Activated CD8-positive, alpha-beta T cell treated with anti-CD3 and anti-CD28 coated beads, Interleukin-2, amount 10 ng/mL, durations not matched to agents 7 days and 5 days (primary cell): ENCODE measurements at places on chromosomes 6 and 20. TPM values are rescaled to one million over a fixed set of nuclear protein-coding genes. Genes with fewer than 3 reads are reported as not detected.
A peak's percentile ranks its signal among the peaks of the same experiment; 100 is the strongest.

LPA gene
- not detected for total RNA-seq

CDKAL1 gene
- total RNA-seq: 24.3 TPM

BYSL gene
- 39.4 TPM for total RNA-seq

FBXO30 gene
- 4.1 TPM for total RNA-seq

SIRPD gene
- 0.23 TPM for total RNA-seq

SYCP2 gene
- 6.6 TPM for total RNA-seq

GABRR1 gene
- not detected for total RNA-seq

CPNE5 gene
- total RNA-seq: 1.4 TPM

DEFB126 gene
- not detected for total RNA-seq

TFAP2C gene
- total RNA-seq: not detected

SNX21 gene
- total RNA-seq: 1.7 TPM

- DNase-seq: no peak
Measured at GRCh38 chr20:3771552-3772058, 4.1 kb upstream of the ADISSP start.

GRCh38 chr20:25220021-25220730, 24.7 kb downstream of the ENTPD6 start:
- DNase-seq: no peak

DNA sequence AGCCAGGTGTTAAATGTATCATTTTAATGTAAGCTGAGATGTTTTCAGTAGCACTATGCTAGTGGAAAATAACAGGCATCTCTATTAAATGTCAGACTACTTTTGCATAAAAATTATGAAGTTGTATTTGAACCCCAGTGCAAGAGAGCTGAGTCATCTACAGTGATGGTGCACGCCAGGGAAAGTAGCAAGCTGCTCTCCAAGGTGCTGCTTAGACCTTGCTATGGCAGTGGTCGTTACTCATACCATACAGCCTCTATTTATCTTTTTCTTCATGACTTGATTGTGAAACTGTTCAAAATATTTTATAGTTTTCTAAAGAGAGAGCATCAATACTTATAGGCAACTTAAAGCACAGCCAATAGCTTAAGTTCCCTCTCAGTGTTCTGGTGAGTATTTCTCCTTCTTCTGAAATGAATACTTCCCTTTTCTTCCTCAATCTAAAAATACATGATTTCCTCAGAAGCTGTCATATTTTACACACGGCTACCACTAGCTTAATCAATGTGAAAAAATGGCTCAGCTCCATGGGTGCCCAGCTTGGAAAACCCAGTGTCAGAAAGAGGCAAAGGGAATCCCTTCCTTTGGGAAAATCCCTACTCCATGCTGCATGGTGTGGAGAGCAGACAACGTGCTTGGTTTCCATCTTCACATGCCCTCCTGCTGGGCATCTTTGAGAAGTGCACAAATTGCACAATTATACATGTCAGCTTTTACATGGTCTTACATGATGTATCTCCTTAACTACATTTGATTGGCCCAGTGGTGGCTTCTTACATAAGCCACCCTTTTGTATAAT, 105.6 kb downstream of the ELOVL4 start:
- no peak for DNase-seq

DNA sequence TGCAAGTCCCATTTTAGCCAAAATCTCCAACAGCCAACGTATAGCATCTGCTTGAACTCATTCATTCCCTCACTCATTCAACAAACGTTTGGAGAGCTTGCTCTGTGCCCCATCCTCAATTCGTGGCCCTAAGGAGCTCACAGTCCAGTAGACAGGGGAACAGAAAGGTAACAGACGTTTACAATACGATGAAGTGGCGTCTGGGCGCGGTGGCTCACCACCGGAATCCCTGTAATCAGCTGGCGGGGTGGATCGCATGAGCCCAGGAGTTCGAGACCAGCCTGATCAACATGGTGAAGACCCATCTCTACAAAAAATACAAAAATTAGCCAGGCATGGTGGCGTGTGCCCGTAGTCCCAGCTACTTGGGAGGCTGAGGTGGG, 790 bp upstream of the E2F1 start:
- no peak for DNase-seq

- no peak for DNase-seq
Measured at GRCh38 chr6:107321793-107322192, 137.6 kb downstream of the PDSS2 start.

DNA sequence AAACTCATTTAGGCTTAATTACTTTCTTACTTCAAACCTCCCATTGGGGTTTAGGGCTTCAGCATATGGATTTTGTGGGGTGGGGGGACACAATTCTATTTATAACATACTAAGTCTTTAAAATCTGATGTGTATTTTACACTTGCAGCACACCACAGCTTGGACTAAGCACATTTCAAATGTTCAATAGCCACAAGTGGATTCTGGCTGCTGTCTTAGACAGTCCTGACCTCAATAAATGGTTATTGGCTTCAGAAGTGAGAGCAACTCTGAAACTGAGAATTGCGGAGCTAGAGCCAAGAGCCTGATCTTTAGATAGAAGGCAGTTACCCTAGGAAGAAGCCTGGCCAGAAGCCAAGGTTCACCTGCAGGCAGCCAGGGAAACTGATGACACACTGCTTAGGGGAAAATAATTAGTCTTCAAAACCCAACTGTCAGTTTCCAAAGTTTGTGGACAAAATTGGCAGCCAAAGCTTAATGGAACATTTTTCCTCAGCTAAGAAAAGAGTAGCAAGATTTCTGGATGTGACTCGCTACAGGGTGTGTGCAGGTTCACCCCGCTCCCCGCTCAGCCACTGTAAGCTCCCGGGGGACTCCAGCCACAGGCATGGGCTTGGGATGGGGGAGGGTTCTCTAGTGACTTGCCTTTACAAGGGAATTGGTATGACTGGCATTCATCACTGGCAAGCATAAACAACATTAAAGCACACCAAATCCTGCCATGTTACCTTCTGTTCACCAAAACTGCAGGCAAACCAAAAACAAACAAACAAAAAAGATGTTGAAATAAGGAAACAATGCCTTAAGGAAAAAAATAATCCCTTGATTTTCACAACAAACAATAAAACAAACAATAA, 219.8 kb downstream of the TFAP2A start:
- no peak for DNase-seq

- DNase-seq: no peak
Measured at GRCh38 chr6:152651986-152652385, 14.8 kb upstream of the SYNE1 start.

DNA sequence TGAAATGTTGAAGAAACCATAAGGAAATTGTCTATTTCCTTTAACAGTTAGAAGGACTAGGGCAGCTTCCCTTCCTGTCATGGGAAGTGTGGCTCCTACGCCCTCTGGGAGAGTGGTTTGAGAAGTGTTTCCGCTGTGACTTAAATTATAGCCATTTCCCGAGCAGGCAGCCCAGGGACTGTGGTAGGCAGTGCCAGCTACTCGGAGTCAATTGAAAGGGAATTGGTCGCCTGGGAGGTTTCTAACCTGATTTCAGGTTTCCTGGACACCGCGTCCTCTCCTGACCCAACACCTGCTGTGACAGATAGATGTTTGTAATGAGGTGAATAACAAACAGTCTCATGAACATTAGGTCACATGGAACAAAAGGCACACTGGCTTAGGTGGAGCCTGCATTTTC, 256.1 kb upstream of the PLCB4 start:
- no peak for DNase-seq

- no peak for DNase-seq
Measured at GRCh38 chr6:100719883-100720682, 161.0 kb downstream of the ASCC3 start.

DNA sequence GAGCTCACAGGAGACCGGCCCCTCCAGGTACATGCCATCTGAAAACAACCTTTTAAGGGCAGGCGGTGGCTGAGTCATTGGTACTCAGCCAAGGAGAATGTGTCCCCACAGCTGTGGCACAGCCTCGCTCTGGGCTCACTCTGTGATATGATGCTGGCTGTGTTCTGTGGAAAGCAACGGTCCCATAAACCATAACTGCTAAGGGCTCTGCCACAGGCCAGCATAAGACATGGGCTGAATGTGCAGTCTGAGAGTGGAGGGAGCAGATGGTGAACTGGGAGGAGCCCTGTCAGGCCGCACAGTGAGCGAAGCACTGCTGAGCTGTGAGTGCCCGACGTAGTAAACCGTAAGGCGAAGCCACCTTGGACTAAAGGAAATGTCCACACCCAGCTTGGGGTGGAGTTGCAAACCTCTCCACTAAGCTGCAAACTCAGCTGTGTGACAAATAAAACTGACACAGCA, 375.8 kb downstream of the THBS2 start:
- no peak for DNase-seq

GRCh38 chr6:107679457-107679856, 144.7 kb downstream of the SCML4 start:
- DNase-seq: no peak

DNA sequence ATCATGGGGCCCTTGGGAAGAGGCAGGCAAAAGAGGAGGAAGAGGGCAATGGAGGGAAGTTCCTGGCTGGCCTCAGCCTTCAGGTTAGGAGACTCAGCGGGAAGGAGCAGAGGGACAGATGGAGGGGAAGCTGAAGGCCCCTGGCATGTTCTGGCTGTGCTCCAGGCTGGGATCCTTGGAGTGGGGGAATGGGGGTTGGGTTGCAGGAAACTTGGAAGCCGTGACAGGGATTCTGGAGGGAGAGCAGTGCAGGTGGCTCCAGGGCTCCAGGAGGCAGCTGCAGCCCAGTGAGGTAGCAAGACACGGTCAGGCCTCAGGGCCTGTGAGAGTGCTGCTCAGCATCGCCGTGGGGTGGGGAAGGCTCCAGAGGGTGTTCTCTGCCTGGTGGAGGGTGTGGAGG, 64.6 kb upstream of the SCP2D1 start:
- no peak for DNase-seq

DNA sequence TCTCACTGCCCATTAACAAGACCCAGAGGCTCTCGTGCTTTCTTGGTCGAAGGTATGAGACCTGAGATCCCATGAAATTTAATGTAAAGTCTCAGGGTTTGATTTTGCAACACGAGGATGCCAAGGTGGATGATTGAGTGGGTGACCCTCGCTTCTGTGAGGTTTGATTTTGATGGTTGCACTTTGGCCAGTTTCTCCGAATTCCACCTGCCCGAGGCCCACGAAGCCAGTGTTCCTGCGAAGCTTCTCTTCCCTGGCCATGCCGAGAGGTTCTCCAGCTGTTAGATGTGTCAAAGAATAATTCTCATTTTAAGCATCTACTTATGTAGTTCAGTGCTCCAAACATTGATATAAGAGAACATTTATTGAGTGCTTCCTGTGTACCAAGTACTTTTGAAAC, at the start of gene KIF25:
Gene KIF25 (plus strand): TSS at position 30 of the 400 bp plus-strand sequence. CDS start 31,915 bp downstream, outside the sequence.
- DNase-seq: peak; percentile 7

GRCh38 chr6:17988422-17988944, 1.0 kb upstream of the KIF13A start:
- no peak for DNase-seq

GRCh38 chr20:57008217-57008616, 258.2 kb downstream of the BMP7 start:
- no peak for DNase-seq

DNA sequence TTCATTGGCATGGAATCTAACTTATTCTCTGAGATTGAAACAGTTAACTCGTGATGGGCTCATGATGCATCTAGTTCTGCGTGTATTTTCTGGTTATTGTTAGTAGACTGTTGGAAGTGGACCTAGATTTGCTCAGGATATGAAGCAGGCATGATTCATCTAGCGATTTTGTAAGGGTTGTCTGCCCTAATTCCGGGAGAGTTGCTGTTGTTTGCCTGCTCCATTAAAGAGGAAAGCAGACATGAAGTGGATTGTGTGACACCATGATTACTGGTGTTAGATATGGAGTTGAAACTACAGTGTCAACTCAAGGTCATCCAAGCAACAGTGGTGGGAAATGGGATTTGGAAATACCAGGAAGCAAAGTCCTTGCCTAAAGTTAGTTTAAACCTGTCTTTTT, 41.0 kb downstream of the SOX4 start:
- DNase-seq: no peak

DNA sequence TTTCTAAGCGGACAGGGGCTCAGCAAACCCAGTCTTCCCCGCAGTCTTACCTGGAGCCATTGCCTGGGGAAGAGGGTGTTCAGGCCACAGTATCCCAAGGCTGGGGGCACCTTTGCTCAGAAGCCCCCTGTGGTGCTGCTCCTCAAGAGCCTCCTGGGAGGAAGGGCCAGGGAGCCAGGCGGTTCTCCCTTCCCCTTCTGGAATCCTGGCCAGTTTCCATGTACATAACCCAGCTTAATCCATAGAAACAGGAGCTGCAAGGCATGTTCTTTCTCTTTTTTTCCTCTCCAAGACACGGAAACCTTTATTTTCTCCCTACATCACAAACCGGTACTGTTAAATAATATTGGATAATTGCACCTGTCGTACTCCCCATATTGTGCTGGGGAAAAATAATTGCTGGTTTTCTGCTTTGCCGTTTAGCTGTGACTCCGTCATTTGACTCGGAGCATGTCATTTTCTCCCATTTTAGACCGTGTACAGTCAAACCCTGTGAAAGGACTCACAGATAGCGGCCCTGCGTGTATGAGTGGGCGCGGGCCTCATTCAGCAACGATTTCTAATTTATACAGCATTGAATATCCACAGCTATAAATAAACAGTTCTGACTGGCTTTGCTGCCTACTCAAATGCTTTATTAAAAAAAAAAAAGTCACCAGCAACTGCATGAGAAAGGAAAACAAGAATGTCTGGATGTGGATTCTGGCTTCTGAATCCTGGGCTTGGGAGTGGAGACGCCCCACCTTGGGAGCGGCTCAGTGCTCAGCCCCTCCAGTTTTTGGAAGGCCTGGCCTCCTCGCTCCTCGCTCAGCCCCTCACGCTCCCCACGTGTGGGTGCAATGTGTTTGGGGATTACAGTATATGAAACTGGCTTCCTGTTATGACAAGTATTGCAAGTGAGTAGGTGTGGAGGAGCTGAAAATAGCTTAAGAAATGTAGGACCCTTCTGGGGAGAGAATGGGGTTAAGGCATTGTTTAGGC, 67.3 kb downstream of the ADTRP start:
- no peak for DNase-seq

DNA sequence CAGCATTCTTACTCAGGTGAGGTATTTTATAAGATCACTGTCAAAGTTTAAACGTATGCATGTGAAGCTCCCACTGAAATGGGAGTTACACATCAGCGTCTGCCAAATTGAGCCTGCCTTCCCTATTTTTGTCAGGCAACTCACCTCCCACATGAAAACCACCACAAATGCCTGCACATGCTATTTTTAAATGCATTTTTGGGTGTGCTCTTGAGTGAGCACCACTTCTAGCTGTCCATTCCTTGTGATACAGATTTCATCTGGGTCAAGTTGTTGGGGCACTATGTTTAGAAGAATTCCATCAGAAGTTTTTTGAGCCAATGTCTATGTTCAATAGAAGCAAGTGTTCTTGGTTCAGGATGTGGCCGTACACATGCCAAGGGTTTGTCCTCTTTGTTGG, 71.7 kb upstream of the RIPPLY2 start:
- DNase-seq: no peak

GRCh38 chr6:157724960-157725741, 97.9 kb upstream of the SNX9 start:
- DNase-seq: no peak

DNA sequence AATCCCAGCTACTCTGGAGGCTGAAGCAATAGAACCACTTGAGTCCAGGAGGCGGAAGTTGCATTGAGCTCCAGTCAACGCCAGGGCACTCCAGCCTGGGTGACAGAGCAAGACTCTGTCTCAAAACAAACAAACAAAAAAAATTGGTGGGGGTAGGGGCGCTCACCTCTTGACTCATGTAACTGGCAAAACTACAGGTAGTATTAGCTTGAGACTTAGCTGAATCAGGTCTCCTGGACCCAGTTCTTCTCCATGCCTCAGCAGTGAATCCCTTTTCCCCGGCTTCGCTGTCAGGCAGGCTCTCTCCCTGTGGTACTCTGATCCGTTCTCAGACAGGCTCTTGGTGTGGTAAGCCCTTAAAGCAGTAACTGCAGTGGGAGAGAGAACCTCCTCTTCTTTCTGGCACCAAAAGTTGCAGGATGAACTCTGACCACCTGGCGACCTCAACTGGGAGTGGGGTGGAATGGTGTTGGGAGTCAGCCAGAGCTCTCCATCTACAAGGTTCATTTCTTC, 12.9 kb downstream of the SLC9A8 start:
- DNase-seq: no peak
